ENCODE measurements at places on chromosomes 11 and 22. TPM values are rescaled to one million over a fixed set of nuclear protein-coding genes. Genes with fewer than 3 reads are reported as not detected.

- DNase-seq = no peak
These were observed 32.4 kb upstream of the SEPTIN5 start for GRCh38 chr22:19681863-19682245.

GRCh38 chr11:10019906-10020682 is 273.9 kb downstream of the SBF2 start:
- DNase-seq = no peak

The CDC42BPG gene
- total RNA-seq = 4.3 TPM

DNA sequence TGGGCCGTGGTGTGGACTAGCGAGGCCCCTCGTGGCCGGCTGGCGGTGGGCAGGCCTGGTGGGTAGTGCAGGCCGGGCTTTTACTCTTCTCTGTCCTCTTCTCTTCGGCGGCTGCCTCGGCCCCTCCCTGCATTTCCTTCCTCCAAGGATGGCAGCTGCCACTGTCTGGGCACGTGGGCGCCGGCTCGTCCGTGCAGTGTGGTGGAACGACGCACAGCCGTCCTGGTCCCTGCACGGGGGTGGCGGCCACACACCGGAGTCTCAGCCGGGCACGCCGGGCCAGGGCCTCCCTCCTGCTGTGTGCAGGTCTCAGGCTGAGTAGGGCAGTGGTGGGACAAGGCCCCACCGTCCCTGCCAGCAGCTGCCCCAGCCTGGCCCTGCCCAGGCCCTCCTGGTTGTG is 37.7 kb downstream of the MOB2 start:
- no peak for DNase-seq

The PRAME gene
- not detected for total RNA-seq

The HMGXB4 gene
- total RNA-seq = 18.9 TPM

DNA sequence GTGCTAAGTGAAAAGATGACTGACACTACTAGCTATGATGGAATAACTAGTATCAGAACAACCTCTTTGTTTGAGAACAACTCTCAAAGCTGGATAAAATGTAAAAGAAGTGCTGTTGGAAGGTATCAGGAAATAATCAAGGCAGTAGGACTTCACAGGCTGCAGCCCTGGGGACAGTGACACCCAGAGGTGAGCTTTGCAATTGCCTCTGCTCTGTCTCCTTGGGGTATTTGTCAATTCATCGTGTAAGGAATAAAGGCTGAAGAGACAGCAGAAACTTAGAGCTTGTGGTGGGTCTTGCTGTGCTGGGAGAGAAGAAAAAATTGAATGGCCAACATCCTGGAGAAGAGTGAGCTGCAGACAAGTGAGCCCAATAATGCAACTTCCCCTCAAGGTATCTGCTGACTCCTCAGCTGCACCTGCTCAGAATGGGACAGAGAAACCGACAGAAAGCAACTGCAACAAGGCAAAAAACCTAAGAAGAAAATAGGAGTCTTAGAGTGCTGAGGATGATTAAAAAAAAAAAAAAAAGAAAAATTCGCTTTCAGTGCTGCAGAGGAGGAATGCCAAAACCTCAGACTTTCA is 141.1 kb downstream of the RCN1 start:
- DNase-seq = no peak

GRCh38 chr11:60821827-60822599 is 19.9 kb upstream of the CCDC86 start:
- DNase-seq = no peak

The OR6T1 gene
- total RNA-seq = not detected
